ENCODE measurements at places on chromosomes 7 and 10.

GRCh38 chr7:15628876-15629275 lies 57.6 kb downstream of the MEOX2 start:
- peak; percentile 30 for DNase-seq

- peak; percentile 45 for DNase-seq
These were observed 336.0 kb upstream of the IGFBP3 start for GRCh38 chr7:46256870-46257661.

DNA sequence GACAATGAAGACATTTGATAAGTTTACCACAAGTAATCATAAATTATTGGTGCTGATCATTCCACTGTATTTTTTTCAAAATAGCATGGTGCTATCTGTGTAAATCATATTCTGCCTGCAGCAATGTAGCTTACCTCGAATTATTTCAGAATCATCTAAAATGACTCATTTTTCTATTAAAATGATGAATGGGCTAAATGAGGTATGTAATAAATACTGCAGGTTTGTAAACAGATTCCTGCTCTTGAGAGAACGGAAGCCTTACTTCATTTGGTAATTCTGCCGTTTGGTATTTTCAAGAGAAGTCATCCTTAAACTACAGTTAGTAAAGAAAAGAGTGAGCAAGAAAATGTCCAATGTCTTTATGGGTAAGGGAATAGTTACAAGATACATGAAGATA lies 115.9 kb downstream of the CHCHD3 start:
- DNase-seq: peak; percentile 3

GRCh38 chr7:110205899-110206298 lies 885.0 kb upstream of the LRRN3 start:
- DNase-seq: no peak

GRCh38 chr10:14385596-14386593 lies 55.2 kb upstream of the FRMD4A start:
- DNase-seq: peak; percentile 84

GRCh38 chr10:133143200-133143533 lies 16.9 kb upstream of the KNDC1 start:
- DNase-seq: no peak

- DNase-seq: no peak
These were observed 336.6 kb downstream of the HPSE2 start for GRCh38 chr10:98899018-98899417.

DNA sequence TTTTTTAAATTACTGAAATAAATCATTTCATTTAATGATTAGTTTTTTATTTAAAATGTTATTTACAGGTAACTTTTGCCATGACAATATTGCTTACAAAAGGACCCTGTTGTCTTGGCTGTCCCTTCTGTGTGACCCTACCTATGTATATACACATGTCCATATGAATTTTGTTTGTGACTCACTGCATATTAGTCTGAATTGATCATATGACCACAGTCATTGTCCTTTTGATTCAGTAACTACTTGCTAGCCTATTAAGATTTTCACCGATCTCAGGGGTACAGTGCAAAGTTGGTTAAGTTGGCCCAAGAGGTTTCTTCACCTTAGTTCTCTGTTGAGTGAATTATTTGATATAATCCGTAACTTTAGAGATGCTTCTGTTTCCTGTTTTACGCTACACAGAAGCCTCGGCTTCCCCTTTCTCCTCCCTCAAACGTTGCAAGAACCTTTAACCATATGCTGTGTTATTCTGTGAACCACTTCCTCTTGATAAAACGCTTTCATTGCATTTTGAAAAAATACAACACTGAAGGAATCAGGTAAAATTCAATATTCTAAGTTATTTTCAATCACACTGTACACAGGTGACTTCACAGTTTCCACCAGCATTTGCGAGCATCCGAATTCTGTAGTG lies 43.9 kb downstream of the APBB1IP start:
- no peak for DNase-seq

DNA sequence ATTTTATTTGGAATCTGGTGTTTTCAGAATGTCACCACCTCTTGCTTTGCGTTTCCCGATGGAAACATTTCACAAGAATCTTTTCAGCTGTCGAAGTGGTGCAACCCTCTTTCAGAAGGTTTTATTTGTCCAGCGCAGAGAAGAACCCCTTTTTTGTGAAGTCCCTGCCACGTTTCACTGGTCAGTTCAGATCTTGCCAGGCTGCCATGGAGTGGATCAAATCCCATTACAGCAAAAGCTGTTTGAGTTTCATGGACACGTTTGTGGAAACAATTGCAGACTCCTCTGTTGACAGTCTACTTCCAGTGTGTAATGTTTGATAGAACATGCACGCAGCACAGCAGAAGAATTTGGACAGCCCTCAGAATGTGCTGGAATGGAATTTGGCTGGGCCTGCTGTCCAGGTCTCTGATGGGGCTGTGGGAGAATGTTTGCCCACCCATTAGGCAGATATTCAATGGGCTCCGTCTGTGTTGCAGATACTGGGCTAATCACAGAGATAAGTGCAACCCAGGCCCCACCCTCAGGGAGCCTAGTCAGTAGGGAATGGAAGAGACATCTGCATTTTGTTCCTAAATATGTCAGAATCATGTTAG lies 143.2 kb downstream of the GRK5 start:
- DNase-seq: peak; percentile 58

- DNase-seq: no peak
These were observed 47.0 kb downstream of the SRI start for GRCh38 chr7:88172842-88173241.

DNA sequence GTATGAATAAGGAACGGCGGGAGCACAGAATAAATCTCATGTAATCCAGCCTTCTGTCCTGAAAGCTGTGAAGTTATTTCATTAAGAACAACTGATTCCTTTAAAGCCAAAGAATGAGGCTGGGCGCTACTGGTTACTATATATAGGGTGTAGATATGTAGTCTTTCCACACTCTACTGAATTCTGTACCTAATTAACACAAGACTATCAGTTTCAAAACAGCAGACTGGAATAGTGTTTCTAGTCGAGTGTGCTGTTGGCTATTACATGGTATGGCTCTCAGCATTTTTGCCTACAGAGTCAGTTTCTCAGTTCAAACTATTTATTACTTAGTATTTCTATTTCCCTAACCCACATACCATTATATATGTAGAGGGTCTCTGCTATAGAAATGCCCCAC lies 163.3 kb downstream of the THSD7A start:
- no peak for DNase-seq

GRCh38 chr7:104943502-104944343 lies 70.3 kb upstream of the KMT2E start:
- peak; percentile 59 for DNase-seq

DNA sequence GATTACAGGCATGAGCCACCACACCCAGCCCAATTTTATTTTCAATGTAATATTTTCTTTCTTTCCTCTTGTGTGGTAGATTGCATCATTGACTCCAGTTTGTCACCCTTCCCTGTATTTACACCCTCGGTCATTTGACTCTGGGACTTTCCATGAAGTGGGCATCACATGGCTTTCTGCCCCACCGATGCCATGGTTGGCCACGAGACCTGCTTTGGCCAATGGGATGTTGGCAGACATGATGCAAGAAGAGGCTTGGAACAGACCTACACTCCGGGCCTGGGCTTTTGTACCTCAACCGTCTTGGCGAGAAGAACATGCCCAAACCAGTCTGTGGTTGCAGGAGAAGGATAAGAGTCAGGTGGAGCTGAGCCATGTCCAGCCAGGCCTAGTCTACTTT lies 38.8 kb upstream of the CACUL1 start:
- no peak for DNase-seq

GRCh38 chr7:77238703-77239136 lies 39.1 kb upstream of the FGL2 start:
- DNase-seq: no peak

DNA sequence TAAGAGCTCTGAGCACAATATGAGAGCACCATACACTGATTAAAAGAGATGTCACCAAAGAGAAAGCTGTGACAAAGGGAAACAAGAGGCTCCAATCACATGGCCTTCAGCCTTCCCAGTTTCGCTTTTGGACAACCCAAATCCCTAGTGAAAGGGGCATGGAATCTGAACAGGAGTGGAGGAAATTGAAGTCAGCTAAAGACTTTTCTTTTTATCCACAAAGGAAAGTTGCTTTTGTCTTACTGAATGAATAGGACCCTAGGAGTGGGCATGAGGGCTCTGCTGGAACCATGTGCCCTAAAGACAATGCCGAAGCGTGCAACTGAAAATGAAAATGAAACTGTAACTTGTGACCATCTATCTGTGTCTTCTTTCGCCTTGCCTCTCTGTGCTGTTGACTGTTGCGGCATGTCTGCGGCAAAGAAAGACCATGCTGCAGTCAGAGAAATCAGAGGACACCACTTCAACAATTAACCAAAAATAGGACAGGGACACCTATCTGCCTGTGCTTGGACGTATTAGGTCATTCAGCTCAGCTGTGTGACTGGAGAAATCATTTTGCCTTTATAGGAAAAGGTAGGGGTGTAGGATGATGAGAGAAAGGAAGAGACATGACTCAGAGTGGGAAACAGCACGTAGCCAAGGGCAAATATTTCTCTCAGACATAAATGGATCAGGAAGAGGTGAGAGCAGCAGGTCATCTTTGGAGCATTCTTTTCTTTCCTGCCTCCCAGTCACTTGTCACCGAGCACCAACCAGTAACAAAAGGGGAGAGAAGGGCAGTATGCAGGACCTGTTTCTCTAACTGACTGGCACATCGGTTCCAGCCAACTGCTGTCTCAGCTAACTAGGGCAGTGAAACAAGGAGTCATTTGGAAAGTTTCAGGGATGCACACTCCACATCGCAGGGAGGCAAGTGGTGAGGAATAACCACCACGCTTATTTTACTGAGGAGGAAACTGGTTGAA lies 12.3 kb downstream of the CAV2 start:
- DNase-seq: peak; percentile 58

- DNase-seq: no peak
These were observed 385.3 kb upstream of the COBL start for GRCh38 chr7:51701935-51702334.

- peak; percentile 71 for DNase-seq
These were observed 168.5 kb downstream of the NOC3L start for GRCh38 chr10:94194256-94194655.

DNA sequence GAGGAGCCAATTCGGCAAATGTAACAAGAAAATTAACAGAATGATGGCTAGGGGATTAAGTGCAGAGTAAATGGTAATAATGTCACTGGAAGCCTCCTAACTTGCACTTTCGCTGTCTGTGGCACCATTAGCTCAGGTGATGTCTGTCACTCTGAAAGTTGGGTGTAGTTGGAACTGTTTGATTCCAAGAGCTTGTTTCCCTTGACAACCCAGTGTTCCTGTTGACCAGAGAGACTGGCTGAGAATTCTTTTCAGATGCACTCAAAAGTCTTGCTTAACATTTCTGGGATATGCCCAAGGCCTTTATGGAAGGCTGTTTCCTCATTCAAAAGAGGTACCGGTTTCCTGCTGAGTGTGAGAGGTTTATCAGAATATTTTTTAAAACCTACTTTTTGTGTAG lies 49.6 kb downstream of the PLPP4 start:
- peak; percentile 64 for DNase-seq

DNA sequence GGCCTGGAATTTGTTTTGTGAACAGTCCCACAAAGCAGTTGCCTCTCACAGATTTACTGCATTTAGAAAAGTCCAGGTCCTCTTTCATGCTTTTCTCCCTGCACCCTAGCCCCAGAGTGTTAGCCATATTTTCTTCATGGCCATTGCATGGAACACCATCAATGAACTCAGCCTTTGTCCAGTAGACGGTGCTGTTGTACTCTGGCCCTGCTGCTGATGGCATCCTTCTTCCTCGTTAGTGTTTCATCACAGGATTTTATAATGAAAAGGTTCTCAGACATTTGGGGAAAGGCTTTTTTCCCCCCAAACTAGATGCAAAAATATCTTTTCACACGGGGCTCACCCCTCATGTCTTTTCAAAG lies 93.0 kb upstream of the SLC25A13 start:
- peak; percentile 19 for DNase-seq

GRCh38 chr10:101380353-101381017 lies 26.5 kb downstream of the BTRC start:
- no peak for DNase-seq
